A549 treated with Hydrocortisone at 1 μM for 4 hours (cell line): ENCODE measurements at places on chromosomes 4 and X. TPM values are rescaled to one million over a fixed set of nuclear protein-coding genes. Genes with fewer than 3 reads are reported as not detected.

The ARHGAP36 gene
- not detected in 5 replicates for total RNA-seq

The ZNF280C gene
- total RNA-seq = 2.4 to 3.8 TPM (median 2.8 TPM) in 5 replicates

The TSPYL2 gene
- total RNA-seq = 21.3 to 24.3 TPM (median 22.9 TPM) in 5 replicates

The CLDN2 gene
- 5.8 to 7.4 TPM (median 7.3 TPM) in 5 replicates for total RNA-seq

The SFRP2 gene
- total RNA-seq = 0.05 TPM in 1 of 5 replicates, not detected in the others

The SERPINA7 gene
- total RNA-seq = not detected in 5 replicates

The GAGE12J gene
- total RNA-seq = not detected in 5 replicates

The SOD3 gene
- not detected in 5 replicates for total RNA-seq

The EPGN gene
- total RNA-seq = 0.50 TPM in 1 of 5 replicates, not detected in the others

The FHIP1A gene
- 0.05 to 0.64 TPM (median 0.17 TPM) in 5 replicates for total RNA-seq

The CLDN22 gene
- total RNA-seq = not detected in 5 replicates

The OTC gene
- total RNA-seq = not detected in 5 replicates

The HPSE gene
- 1.2 to 1.7 TPM (median 1.4 TPM) in 5 replicates for total RNA-seq

The SPANXN3 gene
- total RNA-seq = not detected in 5 replicates

The VSIG4 gene
- not detected in 5 replicates for total RNA-seq

The PCDH10 gene
- 0.10 to 0.16 TPM (median 0.12 TPM) in 5 replicates for total RNA-seq

The QRFPR gene
- total RNA-seq = not detected in 5 replicates

The SLITRK4 gene
- 0.01 TPM in 1 of 5 replicates, not detected in the others for total RNA-seq

The MAGEA11 gene
- 0.06 TPM in 1 of 5 replicates, not detected in the others for total RNA-seq

The GRIA2 gene
- not detected in 5 replicates for total RNA-seq

The SSX1 gene
- total RNA-seq = not detected in 5 replicates

The MTNR1A gene
- total RNA-seq = 0.33 to 0.60 TPM (median 0.43 TPM) in 5 replicates

The NXF2B gene
- 0.09 TPM in 1 of 5 replicates, not detected in the others for total RNA-seq

The UGT2B11 gene
- total RNA-seq = 0.09 to 0.17 TPM (median 0.10 TPM) in 5 replicates

The NKAP gene
- 6.4 to 7.6 TPM (median 7.4 TPM) in 5 replicates for total RNA-seq

The FBXL5 gene
- total RNA-seq = 26.2 to 30.6 TPM (median 29.1 TPM) in 5 replicates

The PCDH19 gene
- 0.02 to 0.24 TPM (median 0.03 TPM) in 5 replicates for total RNA-seq

The EFHC2 gene
- 0.08 to 0.38 TPM (median 0.23 TPM) in 5 replicates for total RNA-seq

The PLP1 gene
- total RNA-seq = not detected in 5 replicates

The DGAT2L6 gene
- not detected in 5 replicates for total RNA-seq
